ENCODE measurements at places on chromosomes 4 and X.

- DNase-seq = no peak
These were observed 87.8 kb downstream of the GATB start for GRCh38 chr4:151672996-151673395.

DNA sequence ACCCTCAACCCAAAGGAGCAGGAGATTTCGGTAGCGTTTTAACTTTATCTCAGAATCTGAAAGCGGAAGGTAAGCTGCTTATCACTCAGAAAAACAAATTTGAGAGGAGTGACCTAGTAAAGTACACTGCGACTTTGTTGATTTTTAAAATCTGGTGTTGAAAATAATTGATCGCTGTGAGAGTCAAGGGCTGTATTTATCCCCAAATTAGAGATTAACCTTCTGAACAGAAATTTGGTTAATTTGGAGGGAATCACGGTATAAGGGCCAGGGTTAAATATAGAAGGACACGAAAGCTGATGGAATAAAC lies 212 bp downstream of the CLCN4 start:
- DNase-seq = no peak

DNA sequence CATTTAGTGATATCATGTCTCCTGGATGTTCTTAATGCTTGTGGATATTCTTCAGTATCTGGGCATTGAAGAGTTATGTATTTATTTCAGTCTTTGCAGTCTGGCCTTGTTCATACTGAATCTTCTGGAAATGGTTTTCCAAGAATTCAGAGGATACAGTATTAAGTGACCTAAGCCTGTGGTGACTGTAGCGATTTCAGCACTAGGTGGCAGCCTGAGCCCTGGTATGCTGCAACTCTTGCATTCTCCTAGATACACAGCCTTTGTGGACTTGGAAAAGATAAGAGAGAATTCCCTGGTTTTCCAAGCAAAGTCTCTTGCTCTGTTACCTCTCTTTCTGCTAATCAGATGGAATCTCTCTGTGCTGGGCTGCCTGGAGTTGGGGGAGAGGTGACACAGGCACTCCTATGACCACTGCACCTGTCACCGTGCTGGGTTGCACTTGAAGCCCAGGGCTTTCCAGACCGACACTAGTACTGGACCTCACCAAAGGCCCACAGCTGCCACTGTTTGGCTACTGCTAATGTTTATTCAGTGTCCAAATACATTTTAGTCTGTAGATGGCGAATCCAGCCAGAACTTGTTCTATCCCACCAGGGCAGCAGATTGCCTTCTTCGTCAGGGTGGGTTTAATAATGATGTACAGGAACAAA lies 19.3 kb upstream of the SPIN2A start:
- no peak for DNase-seq

DNA sequence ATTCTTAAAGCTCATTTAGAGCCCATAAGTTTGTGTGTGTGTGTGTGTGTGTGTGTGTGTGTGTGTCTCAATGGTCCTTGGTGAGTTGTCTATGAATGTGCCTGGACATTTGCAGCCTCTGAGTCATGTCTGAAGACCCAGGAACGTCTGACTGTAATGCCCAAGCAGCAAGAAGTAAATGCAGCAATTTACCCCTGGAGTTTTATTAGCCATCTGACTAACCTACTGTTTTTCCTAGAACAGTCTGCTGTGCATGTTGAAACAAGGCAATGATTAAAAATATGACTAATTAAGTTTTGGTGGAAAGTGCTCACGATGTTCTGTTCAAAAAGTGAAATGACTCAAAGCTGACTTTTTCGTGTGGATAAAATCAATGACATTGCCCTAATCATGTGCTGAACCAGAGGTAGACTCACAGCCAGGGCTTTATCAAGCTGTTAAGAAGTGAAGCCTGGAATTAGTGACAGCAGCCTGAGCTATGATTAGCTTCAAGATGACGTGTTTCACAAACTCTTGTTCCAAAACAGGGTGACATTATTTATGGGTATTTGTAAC lies 201.6 kb downstream of the CPE start:
- no peak for DNase-seq

DNA sequence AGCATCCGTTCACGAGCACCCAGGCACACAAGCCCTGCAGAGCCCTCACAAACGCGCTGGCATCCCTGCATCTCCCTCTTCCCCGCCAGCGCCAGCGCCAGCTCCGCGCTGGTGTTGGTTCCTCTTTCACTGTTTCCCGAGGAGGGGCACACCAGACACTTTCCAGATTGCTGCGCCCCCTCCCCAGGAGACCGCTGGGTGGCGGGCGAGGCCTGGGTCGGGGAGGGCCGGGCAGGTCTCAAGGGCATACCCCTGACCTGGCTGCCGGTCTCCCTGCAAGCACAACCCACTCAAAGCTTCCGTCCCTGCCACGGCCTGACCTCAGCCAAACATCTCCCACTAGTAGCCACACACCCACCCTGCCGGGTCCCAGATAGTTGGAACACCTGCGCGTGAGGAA lies 2.2 kb upstream of the NKX1-1 start:
- DNase-seq = peak; percentile 28

DNA sequence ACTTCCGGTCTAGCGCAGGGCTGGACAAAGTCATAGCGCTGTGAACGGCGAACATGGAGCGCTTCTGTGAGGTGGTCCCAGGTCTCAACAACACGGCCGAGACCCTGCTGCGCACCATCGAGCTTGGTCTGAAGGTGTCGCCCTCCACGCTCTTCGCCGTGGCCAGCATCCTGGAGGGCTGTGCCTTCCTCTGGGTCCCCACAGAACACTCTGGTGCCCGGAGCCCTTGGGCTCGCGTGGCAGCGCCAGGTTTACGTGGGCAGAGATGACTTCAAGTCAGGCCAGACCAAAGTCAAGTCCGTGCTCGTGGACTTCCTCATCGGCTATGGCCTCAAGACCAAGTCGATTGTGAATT lies 128.6 kb downstream of the ANAPC4 start:
- DNase-seq = no peak

DNA sequence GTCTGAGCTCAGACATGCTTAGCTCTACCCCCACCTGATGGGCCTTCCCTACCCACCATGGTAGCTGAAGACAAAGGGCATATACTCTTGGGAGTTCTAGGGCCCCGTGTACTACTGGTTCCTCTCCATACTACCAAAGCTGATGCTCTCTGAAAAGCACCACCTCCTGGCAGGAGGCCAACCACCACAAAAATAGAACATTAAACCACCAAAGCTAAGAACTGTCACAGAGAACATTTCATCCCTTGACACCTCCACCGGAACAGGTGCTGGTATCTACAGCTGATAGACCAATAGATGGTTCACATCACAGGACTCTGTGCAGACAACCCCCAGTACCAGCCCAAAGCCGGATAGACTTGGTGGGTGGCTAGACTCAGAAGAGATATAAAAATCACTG lies 13.4 kb downstream of the EDA2R start:
- DNase-seq = no peak

- no peak for DNase-seq
These were observed 37.3 kb upstream of the GUCY1A1 start for GRCh38 chr4:155629183-155629825.

DNA sequence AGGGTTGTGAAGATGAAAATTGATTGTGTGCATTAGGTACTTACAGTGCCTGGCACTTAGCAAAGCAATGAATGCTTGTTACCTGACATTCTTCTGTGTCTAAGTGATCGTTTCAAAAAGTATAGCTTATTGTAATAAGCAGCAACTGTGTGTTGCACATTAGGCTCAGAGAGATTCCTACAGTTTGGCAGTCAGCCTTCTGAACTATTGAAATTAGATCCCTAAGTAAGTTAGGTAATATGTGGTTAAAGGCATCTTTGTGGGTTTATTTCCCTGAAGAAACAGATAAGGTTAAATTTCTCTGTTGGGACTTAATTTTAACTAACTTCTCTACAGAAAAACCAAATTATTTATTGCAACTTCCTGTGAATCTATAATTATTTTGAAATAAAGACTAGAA lies 93.4 kb downstream of the REPS2 start:
- no peak for DNase-seq

GRCh38 chrX:17596546-17597205 lies 140.6 kb upstream of the SCML1 start:
- DNase-seq = no peak

GRCh38 chr4:182286035-182286434 lies 42.8 kb downstream of the TENM3 start:
- DNase-seq = no peak

DNA sequence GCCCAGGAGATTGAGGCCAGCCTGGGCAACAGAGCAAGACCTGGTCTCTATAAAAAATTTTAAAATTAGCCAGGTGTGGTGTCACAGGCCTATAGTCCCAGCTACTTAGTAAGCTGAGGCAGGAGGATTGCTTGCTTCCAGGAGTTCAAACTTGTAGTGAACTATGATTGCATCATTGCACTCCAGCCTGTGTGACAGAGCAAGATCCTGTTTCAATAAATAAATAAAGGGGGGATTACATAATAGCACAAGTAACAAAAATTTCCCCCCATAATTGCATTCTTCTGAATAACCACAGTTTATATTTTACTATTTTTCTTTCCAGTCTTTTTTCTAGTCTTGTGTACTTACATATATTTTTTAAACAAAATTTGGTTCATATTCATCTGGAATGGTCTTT lies 135.6 kb downstream of the CHIC2 start:
- DNase-seq = no peak

- DNase-seq = no peak
These were observed 818.1 kb downstream of the FSTL5 start for GRCh38 chr4:161345741-161346140.

GRCh38 chr4:108334031-108334430 lies 165.3 kb upstream of the LEF1 start:
- DNase-seq = no peak

- no peak for DNase-seq
These were observed 342.5 kb upstream of the NOCT start for GRCh38 chr4:138673053-138673452.

DNA sequence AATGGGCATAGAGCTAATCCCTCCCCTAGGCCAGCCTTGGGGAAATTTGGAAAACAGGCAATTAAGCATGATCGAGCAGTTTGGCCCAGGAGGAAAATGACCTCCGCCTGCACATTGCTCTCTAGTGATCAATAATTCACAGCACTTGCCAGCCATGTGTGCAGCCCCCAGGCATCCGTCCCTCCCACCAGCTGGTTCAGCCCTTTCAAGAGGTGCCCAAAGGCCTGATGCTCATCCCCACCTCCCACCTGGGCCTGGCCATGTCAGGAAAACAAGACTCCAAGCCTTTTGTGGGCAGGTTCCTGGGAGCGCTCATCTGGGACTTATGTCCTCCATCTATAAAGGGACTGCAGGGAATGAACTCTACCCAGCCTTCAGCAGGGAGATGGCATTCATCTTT lies 17.5 kb upstream of the PPP2R2C start:
- DNase-seq = no peak

DNA sequence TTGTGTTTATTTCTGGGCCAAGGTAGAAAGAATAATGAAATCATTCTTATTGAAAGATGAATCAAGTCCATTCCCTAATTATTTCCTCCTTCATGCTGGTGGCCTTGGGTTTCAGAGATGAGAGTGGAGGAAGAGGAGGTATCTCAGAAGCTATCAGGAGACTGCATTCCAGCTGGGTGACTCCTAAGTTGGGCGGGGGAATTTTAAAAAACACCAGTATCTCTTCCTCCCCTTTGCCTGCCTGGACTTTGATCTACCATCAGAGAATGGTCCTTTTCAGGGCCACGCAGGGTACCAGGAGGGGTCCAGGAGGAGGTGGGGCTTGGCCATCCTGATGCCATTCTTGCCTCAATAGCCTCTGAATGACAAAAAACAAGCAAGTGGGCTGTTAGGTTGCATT lies 104.4 kb downstream of the ASMT start:
- DNase-seq = no peak

GRCh38 chrX:137432609-137433008 lies 133.3 kb upstream of the ZIC3 start:
- DNase-seq = peak; percentile 39

DNA sequence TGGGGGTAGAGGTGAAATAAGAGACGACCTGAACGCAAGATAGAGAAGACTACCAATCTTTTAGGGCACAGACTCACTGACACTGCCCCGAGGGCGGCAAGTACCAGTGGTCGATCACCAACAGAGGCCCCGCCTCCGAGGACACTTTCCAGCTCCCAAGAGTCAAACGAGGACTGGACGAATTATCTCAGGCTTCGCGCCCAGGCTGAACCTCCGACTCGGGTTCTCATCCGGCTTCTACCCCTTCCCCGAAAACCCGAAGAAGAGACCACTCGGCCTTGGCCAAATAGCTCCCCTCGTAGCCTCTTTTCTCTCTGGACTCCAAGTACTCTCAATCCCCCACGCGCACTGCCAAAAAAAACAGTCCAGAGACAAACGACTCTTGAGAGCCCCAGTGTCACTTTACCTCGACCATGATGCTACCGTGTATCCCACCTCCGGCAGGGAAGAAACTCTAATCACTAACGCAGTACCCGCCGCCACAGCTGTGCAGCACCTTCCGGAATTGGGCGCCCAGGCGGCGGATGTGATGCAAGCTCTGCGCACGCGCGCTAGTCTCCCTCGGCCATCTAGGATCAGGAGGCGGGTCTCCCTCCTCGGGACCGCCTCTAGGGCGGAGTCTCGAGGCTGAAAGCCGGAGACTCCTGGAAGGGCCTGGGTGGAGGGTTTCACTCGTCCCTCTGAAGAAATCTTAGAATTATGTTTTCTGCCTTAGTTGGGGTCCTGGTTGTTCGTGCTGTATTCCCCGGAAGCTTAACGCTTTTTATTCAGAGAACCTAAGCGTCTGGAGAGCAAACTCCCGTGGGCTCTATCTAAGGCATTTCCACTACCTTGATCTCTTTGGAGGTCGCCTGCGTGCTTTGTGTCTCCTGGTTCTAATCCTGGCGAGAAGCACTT lies at the start of gene PLRG1:
Gene PLRG1 (minus strand): TSS at position 507 of the 897 bp plus-strand sequence. CDS start 92 bp downstream, at position 415.
- DNase-seq = peak; percentile 97

- DNase-seq = peak; percentile 25
These were observed 36.4 kb downstream of the TMEM154 start for GRCh38 chr4:152643153-152644035.

GRCh38 chrX:7941390-7942042 lies 14.3 kb upstream of the PNPLA4 start:
- DNase-seq = no peak

DNA sequence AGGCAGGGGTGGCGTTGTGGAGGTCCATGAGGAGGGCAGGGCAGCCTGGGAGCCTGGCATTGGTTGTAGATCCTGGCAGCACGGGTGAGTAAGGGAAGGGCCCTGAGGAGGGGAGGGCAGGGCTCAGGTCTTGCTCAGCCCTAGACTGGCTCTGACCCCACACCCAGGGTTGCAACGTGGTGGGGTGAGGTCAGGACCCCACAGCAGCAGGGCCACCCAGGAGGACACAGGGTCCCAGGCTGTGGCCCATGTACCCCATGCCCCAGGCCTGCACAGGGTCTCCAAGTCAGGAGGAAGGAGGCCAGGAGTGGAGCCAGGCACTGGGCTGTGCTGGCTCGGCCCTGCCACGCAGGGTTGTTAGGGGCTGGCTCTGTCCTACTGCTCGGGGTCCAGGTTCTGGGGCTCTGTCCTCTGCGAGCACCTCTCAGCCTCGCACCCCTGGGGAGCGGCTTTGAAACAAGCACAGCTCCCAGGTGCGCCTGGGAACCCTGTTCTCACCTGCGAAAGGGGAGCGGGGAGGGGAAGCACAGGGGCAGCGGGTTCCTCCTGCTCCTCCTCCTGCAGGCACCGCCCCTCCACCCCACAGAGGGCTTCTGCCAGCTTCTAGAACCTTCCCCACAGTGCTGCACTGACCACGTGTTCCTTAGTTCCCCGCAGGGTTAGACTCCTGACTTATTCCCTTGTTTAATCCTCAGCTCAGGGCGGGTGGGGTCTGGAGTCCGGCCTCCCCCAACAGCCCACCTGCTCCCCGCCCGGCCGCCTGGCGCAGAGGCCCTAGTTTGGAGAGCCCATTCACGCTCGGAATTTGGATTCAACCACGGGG lies 20.4 kb downstream of the MSANTD1 start:
- DNase-seq = no peak
